Daoy (cell line): ENCODE measurements at places on chromosomes 3 and 15.
A peak's percentile ranks its signal among the peaks of the same experiment; 100 is the strongest.

DNA sequence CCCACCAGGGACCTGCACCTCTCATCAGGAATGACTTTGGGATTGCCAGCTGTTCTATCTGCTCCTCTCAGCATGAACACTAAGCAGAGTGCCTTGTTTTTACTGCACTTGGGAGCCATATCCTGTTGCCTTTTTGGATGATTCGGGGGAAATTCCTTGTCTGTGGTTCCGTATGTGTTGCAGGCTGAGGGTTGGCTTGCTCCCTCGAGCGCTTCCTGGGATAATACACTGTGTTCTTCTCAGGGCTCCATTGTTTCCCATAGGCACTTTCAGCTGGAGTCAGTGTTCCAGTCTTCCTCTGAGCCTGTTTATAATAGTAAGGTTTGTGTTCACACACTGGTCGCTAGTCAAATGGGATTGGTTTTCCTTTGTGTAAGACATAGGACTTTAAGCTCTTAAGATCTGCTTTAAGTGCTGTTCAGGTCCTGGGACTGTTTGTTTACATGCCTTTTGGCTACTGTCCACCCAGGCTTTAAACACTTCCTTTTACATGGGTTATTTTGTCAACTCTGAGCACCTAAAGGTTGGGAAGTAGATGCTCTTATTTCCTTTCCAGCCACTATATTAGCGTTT lies 23.4 kb downstream of the BOC start:
- DNase-seq, result peak; percentile 62

DNA sequence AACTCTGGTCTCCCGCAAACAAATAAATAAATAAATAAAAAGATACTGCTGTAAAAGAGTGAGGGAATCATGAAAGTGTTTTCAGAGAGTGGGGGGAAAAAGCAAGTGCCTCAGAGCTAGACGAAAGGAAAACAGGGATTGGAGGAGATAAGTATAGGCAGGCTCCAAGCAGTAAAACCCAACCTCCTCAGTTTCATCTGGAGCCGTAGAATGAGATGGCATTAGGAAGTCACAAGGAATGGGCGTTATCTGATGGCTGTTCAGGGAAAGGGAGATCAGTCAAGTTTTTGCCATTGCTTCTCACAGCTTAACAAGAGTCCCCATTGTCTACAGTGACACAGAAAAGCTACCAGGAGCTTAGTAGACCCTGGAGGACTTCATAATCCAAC lies 451.5 kb upstream of the PPP2R3A start:
- DNase-seq, result peak; percentile 9

- DNase-seq, result no peak
Observed at GRCh38 chr3:126570103-126570541, 11.4 kb upstream of the C3orf22 start.

- DNase-seq, result peak; percentile 47
Observed at GRCh38 chr3:124793054-124793739, 62.9 kb downstream of the UMPS start.

DNA sequence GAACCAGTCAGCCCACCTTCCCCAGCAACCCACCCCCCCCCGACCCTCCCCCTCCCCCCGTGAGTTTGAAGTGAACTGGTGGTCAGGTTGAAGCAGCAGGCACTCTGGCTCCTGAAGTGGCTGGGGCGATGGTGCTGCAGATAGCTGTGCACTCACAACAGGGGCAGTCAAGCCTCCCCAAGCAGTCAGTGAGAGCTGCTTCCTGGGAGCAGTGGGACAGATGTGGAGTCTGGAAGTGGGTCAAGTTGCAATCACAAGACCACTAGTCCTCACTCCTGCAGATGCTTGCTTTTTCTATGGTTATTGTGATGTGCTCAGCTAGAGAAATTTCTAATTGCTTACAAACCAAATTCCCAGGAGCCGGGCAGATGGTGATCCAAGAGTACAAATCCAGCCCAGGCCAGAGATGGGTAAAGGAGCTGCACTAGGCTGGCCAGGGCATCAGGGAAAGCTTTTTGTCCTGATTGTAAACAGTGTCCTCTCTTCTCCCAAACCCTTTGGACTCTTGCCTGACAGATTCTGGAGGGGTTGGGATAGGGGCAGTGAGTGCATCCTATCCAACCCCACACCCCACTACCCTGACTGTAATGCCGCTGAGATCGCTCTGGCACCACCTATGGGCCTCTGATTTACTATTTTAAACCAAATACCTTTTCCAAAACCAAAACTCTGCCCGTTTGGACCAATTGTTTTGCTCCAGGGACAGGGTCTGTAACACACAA lies 9.8 kb upstream of the CLPX start:
- DNase-seq, result no peak

GRCh38 chr3:187212196-187212545 lies 14.9 kb downstream of the RTP1 start:
- no peak for DNase-seq

DNA sequence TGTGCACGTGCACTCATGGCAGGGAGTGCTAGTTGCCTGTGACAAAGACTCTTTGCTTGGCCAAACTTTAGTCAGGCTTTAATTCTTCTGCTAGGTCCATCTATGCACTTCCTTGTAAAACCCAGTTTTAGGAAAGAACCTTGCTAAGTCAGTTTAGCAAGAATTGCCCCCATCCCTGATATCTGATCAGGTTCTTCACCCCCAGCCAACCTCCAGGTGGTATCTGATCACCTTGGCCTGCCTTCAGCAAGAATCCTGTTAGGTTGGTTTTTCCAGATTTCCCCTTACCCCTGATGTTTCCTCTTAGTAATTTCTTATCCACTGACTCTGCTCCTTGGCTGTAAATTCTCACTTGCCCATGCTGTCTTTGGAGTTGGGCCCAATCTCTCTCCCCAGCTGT lies 8.4 kb downstream of the HSPBAP1 start:
- no peak for DNase-seq

- no peak for DNase-seq
Observed at GRCh38 chr3:4358273-4358672, 55.1 kb downstream of the SETMAR start.

- DNase-seq, result no peak
Observed at GRCh38 chr3:39261726-39262125, 18.1 kb downstream of the CX3CR1 start.

DNA sequence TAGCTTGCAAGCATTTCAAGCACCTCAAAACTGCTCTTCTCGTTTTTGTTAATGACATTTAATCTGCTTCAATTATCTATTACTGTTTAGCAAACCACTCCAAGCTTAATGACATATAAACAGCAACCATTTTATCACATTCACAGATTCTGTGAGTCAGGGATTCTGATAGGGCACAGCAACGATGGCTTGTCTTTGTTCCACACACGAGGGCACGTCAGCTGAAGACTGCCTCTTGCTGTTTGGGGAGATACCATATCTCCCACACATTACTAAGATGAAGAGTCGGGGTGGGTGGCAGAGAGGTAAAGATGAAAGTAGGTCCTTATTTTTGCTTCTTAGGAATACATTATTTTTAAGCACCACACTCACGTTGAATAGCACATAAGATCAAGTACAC lies 19.3 kb downstream of the CPOX start:
- DNase-seq, result no peak

DNA sequence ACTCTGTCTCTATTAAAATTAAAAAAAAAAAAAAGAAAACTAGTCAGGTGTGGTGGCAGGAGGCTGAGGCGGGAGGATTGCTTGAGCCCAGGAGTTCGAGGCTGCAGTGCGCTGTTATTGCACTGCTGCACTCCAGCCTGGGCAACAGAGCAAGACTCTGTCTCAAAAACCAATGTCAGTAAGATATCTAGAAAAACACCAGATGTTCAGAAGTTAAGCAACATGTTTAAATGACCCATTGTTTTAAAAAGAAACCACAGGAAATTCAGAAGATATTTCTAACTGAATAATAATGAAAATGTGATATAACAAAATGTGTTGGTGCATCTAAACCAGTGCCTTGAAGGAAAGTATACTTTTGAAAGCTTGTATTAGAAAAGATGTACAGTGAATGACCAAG lies 203.4 kb upstream of the CGNL1 start:
- DNase-seq, result no peak

GRCh38 chr3:114510201-114510600 lies 216.4 kb downstream of the TIGIT start:
- DNase-seq, result no peak

DNA sequence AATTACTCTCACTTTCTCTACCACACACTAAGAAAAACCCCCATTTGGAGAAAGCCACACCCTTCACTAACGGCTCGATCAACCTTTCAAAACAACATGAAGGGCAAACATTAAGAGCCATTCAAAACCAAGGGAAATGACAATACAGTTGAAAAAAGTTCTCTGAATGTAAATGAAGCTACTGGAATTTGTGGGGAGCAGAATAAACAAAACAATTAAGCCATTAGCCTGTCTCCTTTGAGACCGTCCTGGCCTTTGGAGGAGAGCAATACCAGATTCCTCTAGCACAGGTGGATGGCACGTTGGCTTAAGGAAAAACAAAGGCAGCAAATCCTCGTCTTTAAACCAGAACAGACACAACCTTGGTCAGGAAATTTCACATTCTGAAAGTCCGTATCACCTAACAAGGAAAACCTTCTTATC lies 18.7 kb downstream of the MYO1E start:
- no peak for DNase-seq

DNA sequence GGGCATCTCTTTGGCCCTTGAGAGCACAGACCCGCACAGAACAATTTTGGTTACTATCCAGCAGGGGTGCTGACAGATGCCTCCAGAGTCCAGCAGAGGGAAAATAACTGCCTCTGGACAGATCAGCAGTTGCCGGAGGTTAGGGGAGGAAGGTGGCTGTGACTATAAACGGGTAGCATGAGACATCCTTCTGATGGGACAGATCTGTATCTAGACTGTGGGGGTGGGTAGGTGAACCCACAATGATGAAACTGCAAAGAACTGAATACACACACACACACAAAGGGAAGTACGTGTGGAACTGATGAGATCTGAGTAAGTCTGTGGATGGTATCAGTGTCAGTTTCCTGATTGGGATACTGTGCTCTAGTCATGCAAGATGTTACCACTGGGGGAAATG lies 21.2 kb downstream of the ADAMTS7 start:
- DNase-seq, result no peak

- no peak for DNase-seq
Observed at GRCh38 chr15:60822403-60822802, 343.5 kb upstream of the ICE2 start.

- DNase-seq, result no peak
Observed at GRCh38 chr3:175146258-175146657, 287.1 kb downstream of the NAALADL2 start.

DNA sequence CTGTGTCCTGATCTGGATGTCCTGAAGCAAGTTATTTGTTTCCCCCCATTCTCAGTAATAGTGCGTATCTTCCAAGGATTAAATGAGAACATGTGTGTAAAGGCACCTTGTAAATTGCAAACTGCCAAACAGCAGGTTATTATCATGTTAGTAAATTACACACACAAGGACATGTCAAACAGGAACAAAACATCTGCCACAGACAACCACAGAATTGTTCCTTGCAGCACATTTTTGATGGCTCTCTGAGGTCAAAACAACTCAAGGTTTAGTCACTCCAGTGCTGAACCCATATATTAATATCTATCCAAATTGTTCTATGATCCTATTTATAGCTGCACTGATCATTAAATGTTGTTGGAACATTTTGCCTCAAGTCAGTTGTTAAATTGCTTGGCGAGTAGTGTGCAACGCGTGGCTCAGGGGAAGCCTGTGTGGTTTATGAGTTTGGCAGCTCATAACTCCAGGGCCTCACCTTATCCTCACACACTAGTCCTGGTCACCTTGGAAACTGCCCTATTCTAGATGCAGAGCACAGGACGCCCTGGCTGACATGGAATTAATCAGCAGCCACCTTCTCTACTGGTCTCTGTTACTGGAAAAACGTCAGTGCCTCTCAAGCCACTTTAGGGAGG lies 46.3 kb upstream of the CDV3 start:
- DNase-seq, result no peak
